IPS-NIHi11 (cell line): ENCODE measurements at places on chromosomes 4 and X.

- DNase-seq = no peak
Measured at GRCh38 chr4:188903986-188904385, 764.7 kb downstream of the TRIML1 start.

GRCh38 chr4:180560896-180561295 lies 1682.3 kb upstream of the TENM3 start:
- DNase-seq = no peak

GRCh38 chr4:81482326-81482725 lies 10.6 kb upstream of the RASGEF1B start:
- no peak for DNase-seq

GRCh38 chrX:78595901-78596502 lies 63.1 kb downstream of the RTL3 start:
- no peak for DNase-seq

GRCh38 chrX:141652286-141652685 lies 46.3 kb downstream of the SPANXD start:
- no peak for DNase-seq

- DNase-seq = no peak
Measured at GRCh38 chr4:54840430-54840829, 182.7 kb downstream of the KIT start.

- no peak for DNase-seq
Measured at GRCh38 chr4:107094976-107095375, 58.9 kb upstream of the DKK2 start.

GRCh38 chr4:134327274-134328122 lies 125.9 kb upstream of the PABPC4L start:
- no peak for DNase-seq

DNA sequence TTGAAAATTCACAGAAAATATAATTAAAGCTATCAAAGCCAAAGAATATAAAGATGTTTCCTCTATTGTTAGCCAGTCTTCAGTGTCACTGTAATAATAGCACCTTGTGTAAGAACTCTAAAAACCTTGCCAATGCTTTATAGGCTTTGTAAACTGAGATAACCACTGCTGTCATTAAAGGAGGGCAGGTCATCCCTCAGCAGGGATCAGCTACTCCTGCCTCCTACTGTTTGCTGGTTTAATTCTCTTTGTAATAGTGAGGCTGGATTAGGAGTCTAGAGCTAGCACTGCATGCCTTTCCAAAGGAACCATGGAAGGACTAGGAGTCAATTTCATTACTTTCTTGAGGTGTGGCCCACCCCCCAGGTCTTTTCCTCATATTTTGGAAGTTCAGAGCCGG lies 46.2 kb downstream of the FHIP1A start:
- DNase-seq = no peak

DNA sequence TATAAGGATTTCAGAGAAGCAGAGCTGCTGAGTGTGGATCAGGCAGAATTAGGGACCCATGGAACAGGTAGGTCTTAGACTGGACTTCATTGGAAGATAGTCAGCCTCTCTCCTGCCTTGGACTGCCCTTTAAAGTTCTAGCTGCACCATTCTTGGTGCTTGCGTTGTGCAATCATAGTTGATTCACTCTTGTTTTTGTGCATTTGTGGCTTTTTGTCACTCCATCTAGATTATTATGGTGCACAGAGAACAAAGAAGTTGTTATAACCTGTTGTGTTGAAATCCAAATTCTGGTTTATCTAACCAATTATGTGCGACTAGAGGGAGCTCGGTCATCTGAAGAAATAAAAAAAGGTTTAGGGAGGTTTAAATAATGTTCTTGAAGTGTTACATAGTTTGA lies 59.3 kb downstream of the JADE1 start:
- no peak for DNase-seq

DNA sequence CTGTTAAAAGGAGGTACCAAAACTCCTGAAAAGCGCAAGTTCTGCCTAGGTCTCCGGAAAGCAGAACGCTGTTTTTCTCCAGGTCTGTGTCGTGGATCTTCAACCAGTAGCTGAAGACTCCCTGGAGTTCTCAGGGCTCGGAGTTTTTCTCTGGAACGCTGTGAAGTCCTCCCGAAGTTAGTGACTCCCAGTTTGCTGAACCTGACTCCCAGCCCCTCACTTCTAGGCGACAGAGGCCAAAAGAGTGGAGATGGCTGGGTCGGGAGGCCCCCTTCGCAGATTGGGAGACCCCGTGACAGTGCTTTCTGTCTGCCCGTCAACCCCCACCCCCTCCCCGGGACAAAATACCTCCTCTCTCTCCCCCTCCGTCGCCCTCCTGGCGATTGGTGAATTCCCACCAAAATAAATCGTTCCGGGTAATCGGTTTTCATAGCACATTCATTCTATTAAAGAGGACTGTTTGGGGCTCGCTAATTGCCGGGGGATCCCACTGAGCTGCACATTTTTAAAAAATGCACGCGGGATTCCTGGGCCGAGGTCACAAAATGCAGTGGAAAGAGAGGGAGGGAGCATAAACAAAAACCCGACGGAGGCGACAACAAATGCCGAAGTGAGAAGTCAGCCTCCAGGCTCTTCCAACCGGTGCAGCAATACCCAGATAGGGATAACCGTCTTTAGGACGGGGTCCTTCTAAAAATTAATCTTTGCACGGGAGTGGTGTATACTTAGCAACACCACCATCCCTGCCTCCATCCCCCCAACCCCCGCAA lies 4.0 kb upstream of the MSX1 start:
- no peak for DNase-seq

- no peak for DNase-seq
Measured at GRCh38 chrX:134936542-134936941, 54.2 kb upstream of the SMIM10 start.

GRCh38 chr4:109209647-109210046 lies 92.8 kb downstream of the COL25A1 start:
- no peak for DNase-seq

GRCh38 chr4:11698033-11698432 lies 269.3 kb upstream of the HS3ST1 start:
- no peak for DNase-seq
